Endothelial cell (in vitro differentiated cells): ENCODE measurements at places on chromosomes 3 and 15. TPM values are rescaled to one million over a fixed set of nuclear protein-coding genes. Genes with fewer than 3 reads are reported as not detected.

DNA sequence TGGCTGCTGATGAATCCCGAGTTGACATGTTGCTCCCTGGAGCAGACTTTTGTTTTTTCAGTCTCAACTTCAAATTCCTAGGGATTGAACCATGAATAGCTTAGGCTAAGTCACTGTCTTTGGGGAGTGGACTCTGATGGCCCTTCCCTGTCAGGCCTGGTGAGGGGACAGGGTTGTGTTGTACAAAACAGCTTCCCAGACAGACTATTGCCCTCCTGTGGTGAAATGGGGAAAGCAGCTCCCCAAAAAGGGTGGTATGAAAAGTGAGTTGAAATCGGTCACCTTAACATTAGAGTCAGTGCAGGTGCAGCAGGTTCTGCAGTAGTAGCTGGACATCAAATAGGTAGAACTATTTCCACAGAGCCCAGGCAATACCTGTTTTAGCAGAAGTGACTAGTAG lies 775.6 kb downstream of the ROBO2 start:
- peak; percentile 33 for DNase-seq

- DNase-seq = no peak
Observed at GRCh38 chr15:100372739-100373119, 31.0 kb upstream of the ADAMTS17 start.

DNA sequence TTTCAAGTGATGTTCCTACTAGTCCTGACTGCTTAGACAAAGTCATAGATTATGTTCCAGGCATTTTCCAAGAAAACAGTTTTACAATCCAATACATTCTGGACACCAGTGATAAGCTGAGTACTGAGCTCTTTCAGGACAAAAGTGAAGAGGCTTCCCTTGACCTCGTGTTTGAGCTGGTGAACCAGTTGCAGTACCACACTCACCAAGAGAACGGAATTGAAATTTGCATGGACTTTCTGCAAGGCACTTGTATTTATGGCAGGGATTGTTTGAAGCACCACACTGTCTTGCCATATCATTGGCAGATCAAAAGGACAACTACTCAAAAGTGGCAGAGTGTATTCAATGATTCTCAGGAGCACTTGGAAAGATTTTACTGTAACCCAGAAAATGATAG lies 3.8 kb downstream of the TIPARP start:
- DNase-seq = no peak

DNA sequence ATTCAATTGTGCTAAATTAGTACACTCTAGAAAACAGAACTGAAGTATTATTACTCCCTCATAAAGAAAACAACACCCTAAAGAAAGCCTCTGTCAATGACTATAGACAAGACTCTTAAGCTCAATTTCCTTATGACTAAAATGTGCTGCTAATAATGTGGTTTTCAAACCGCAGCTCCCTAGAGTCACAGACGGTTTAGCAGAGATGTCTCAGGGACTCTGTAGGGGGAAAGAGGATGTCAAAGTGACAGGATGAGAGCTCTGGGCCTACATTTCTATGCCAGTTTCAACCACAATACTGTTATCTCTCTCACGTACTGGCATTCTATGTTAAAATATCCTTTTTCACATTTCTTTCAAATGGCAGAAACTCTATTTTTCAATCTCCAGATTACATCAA lies 37.6 kb upstream of the WDR49 start:
- no peak for DNase-seq

- DNase-seq = no peak
Observed at GRCh38 chr3:73504239-73504638, 120.5 kb downstream of the PDZRN3 start.

- no peak for DNase-seq
Observed at GRCh38 chr15:31276596-31277298, 49.9 kb upstream of the KLF13 start.

- DNase-seq = no peak
Observed at GRCh38 chr3:167066977-167067786, 312.9 kb downstream of the ZBBX start.

DNA sequence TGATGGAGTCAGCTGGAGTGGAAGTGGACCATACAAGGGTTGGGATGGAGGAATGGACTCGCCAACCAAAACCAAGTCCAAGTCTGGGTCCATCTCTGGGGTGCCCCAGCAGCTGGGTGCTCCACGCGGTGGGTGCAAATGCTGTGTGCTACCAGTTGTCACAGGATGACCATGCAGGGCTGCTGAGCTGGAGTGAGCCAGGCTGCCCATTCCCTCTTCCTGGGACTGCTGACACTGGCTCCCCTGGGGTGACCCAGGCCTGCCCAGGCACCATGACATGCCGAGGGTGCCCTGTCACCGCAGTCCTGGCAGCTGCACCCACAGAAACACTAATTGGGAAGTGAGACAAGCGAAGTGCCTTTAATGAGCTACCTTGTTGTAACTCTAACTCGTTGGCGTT lies 140.2 kb downstream of the TPRA1 start:
- DNase-seq = no peak

Gene RTP1
- not detected for total RNA-seq

Gene ALDH1A3
- total RNA-seq = 13.9 TPM

Gene MME
- total RNA-seq = 4.7 TPM

Gene GHSR
- not detected for total RNA-seq

Gene RHOV
- total RNA-seq = 1.4 TPM

Gene PLSCR2
- not detected for total RNA-seq

Gene CHDH
- total RNA-seq = 1.0 TPM

Gene CX3CR1
- total RNA-seq = 4.2 TPM
